ENCODE measurements at places on chromosomes 2 and 18.

DNA sequence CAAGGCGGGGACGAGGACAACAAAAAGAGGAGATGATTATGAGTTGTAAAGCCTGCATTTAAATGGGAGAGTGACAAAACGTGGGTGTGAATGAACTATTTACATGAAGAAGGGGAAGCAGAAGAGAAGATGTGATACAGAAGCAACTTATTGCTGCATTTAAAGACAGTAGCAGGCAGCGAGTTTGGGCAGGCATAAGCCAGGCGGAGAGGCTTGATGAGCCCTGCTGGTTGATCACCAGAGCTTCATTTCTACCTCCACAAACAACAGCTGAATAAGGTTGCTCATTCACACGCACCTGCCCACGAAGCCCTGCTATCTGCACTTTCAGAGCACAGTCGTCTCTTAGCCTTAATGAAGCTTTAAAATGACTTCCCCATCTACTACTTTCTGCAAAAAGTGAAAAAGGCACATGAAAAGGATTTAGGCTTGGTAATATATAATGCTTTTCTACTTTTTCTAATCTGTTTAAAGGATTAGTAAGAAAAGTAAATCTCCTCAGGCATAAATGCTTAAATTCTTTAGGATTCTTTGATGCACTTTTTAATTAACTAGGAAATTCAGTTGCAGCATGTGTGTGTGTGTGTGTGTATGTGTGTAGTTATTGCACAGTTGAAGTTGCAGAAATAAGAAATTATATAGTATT lies 3.1 kb downstream of the SLC38A11 start:
- no peak for DNase-seq

- DNase-seq, result no peak
Observed at GRCh38 chr18:23578067-23578701, 8.1 kb downstream of the NPC1 start.

DNA sequence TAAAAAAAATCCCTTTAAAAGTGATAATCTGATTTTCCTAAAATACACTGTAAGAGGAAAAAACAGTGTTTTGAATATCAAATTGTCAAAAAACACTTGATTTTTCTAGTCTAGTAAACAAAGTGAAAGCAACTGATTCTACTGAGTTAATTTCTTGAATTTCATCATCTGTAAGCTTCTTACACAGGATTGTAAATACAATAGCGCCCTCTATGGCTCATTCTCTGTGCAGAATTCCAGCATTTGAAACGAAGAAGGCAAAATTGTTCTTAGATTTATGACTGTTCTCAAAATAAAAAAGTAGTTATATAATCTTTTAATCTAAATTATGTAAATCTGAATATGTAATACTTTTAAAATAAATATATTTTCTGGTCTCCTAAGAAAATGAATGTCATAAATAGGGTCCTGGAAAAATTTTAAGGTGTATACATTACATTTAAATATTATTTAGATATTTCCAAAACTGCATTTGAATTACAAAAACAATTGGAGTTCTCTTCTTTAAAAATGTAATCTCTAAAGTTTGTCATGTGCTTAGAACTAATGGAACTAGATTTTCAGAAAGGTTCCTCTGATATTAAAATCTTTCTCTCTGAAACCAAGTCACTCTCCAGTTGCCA lies 176.9 kb upstream of the MC4R start:
- peak; percentile 78 for DNase-seq

DNA sequence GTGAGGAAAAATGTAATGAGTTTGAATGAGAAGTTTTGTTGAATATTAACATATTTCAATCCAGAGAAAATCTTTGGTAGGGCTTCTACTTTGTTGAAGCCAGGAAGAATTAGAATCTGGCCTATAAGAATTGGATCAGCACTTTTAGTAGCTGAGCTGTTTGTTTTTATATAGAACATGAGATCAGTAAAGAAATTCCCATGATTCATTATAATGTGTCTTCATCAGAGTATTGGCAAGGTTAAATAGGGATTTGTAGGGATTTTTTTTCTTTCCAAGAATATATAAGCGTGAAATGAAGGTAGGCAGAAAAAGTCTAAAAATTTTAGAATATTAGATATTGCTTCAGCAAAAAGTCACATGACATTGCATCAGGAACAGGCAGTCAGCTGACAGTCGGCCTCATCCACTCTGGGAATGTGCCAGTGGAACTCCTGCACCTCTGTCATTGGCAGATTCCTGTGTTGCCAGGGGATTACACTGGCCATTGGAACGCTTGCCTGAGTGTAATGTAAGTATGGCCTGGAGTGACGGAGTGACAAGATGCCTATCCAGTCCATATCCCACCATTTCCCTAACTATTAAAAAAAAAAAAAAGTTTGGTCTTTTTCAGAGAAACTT lies 60.6 kb downstream of the SERTAD2 start:
- no peak for DNase-seq

DNA sequence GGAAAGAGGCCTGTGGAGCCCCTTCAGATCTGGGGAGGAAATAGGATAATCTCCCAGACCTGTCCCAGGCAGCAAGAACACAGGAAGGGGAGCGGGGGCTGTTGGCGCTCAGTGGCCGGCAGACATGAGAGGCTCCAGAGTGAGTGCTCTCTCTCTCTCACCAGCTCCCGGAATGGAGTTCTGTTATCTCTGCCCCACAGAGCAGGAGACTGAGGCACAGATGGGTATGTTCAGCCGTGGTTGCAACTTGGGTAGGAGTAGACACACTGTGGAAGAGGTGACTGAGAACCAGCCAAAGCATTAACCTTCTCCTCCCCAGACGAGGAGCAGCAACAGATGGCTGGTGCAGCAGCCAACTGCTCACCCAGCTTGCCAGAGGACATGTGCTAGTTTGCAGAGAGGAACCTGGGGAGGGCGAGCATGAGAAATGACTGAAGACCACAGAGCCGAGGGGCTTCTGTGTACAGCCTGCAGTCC lies 82.0 kb downstream of the NRP2 start:
- no peak for DNase-seq

GRCh38 chr2:190504912-190505311 lies 29.6 kb downstream of the NEMP2 start:
- no peak for DNase-seq

GRCh38 chr18:59961070-59961469 lies 61.3 kb downstream of the PMAIP1 start:
- no peak for DNase-seq

DNA sequence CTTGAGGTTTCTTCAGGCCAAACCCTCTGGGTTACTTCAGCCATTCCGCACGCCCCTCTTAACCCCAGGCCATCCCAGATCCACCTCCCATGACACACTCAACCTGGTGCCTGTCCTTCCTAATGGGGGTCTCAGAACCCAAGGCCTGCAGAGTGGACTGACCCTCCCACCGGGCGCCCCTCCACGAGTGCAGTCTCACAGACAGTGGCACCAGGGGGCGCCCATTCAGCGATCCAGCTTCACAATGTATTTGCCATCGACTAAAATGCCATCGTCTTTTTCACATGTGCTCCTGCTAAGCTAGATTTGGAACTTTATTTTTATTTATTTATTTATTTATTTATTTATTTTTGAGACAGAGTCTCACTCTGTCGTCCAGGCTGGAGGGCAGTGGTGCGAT lies 38.5 kb downstream of the INPP5D start:
- no peak for DNase-seq

- DNase-seq, result peak; percentile 2
Observed at GRCh38 chr2:6826081-6826913, 39.4 kb downstream of the CMPK2 start.

- no peak for DNase-seq
Observed at GRCh38 chr18:62464266-62464665, 58.6 kb upstream of the ZCCHC2 start.

DNA sequence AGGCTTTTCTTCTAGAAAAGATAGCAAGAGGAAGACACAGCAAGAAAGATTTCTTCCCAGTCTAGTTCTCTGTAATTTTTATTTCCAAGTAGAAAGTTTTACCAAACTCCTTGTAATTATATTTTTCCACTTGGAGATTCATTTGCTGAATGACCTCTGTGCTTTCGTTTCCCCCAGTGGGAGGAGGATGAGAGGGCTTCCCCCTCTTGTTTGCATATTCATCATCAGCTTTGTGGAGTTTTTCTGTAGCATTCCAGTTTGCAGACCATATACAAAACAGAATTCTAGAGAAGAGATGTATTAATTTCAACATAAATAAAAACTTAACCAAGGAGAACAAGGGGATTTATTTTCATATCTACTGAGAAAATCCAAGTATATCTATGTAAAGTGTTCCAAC lies 51.3 kb downstream of the RMDN2 start:
- no peak for DNase-seq

DNA sequence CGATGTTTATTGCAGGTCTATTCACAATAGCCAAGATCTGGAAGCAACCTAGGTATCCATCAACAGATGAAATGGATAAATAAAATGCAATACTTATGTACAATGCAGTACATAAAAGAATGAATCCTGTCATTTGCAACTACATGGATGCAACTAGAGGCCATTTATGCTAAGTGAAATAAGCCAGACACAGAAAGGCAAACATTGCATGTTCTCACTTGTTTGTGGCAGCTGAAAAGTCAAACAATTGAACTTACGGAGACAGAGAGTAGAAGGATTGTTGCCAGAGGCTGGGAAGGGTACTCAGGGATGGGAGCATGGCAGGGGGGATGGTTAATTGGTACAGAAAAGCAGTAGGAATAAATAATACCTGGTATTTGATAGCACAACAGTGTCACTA lies 563.9 kb downstream of the TMX3 start:
- no peak for DNase-seq
